ENCODE measurements at places on chromosomes 1 and 21.

DNA sequence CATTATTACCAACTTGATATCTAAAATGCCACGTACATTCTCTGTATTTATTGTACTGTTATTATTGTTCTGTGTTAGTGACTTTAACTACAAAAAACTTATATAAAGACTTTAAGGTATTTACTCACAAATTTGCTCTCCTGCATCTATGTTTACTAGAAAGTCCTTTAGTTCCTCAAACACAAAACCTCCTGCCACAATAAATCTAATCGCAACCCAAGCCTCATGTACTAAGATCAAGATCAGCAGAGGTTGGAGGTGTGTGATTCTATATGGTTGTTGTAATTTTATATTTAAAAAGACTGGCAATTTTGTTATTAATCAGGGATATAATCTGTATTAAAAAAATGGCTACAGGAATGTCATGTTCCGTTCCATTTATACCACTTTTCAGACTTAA lies 68.6 kb downstream of the VAV3 start:
- DNase-seq: no peak

DNA sequence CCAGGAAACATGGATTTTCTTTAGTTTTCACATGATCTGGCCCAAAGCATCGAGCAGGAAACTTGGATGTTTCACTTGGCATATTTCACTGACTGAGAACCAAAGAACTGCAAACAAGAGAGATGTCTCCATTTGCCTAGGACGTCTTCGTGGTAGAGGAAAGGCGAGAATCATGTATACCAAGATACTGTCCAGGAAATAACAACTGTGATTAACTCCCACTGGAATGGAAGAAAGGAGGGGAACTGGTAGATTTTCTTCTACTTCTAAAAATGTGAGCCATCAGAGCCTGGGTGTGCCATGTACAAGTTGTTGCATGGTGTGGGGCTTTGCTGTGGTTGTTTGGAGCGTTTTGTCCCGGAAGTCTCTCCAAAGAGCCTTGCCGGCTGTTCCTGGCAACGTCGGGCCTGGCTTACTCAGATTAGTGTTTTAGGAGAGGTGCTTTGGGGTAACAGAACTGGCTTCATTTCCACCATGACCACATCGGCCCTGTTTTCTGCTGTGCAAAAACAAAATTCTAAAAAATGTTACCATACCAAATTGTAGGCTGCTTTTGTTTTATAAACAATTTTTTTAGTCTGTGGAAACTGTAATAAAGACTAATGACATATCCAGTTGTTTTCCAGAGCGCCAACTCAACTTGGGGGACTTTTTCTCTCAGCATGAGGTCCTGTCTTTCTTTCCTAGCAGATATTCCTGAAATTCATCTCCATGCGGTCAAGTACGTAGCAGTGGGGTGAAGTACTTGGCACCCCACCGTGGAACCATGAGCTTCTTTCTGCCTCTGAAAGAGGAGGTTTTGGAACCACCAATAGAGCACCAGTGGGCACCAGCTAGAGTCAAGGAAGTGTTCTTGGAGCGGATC lies 118.3 kb downstream of the TM2D1 start:
- no peak for DNase-seq

DNA sequence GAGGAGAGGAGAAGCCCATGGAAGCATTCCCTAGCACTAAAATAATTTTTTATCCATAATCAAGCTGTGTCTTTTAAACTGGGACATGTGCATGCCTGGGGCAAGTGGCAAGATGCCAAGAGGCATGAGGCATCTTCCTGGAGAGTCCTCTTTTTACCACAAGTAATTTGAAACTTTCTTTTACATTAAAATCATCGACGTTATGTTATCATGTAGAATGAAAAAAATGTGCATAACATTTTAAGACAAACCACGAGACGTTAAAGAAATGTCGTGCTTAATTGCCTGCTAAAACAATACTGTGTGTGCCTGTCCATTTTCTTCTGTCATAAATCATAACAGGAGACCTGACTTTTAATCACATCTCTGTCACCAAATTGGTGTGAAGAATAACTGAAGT lies 1.5 kb downstream of the STYXL2 start:
- DNase-seq: no peak

GRCh38 chr1:62437273-62437940 lies 558 bp downstream of the USP1 start:
- peak; percentile 83 for DNase-seq

GRCh38 chr1:227357927-227358302 lies 39.6 kb upstream of the CDC42BPA start:
- peak; percentile 54 for DNase-seq

- DNase-seq: peak; percentile 96
These were observed 5.4 kb downstream of the OBSCN start for GRCh38 chr1:228212966-228213844.

GRCh38 chr1:45348966-45349677 lies 8.9 kb upstream of the MUTYH start:
- no peak for DNase-seq

GRCh38 chr1:226126824-226127569 lies 59.5 kb downstream of the ACBD3 start:
- peak; percentile 77 for DNase-seq

DNA sequence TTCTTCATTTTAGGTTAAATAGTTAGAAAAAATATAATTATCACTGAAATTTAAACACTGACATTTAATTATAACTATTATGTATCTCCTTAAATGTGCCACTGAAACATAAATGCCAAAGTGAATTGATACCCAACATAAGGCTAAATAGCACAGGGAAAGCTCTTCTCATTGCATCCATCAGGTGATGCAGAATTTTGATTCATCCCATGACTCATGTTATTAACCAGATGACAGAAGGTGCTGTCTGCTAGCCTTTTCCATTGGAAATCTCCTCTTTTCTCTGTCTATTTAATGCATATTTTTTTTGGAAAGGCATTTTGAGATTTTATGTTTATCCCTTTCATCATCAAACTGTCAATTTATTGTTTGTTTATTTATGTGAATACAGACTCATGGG lies 136.8 kb downstream of the KCNK2 start:
- no peak for DNase-seq

- no peak for DNase-seq
These were observed 244.0 kb upstream of the DMRTA2 start for GRCh38 chr1:50667272-50667671.

GRCh38 chr1:94757931-94758330 lies 62.2 kb upstream of the SLC44A3 start:
- DNase-seq: no peak

DNA sequence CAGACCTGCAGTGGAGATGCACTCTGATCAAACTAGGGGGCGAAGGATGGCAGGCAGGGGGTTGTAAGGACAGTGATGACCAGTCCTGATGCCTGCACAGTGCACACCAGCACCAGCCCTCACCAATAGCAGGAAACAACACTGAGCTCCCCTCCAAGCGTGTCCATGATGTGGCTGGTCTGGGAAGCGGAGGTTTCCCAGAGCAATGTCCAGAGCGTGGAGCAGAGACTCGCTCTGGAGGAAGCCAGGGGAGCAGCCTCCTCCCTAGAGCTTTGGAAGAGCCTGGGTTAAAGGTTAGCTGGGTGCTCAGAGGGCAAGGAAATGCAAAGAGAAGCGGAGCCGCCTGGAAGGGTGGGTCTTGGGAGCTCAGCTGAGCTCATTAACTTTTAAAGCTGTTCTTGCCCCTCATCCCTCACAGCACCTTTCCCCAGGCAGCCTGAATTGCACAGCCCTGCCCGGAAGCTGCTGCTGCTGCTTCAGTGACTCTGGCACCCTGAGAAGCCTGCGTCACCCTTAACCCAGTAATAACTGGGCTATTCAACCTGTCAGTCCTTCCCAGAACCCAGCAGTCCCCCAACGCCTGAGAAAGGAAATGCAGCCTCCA lies 162.2 kb upstream of the RAB4A start:
- no peak for DNase-seq

DNA sequence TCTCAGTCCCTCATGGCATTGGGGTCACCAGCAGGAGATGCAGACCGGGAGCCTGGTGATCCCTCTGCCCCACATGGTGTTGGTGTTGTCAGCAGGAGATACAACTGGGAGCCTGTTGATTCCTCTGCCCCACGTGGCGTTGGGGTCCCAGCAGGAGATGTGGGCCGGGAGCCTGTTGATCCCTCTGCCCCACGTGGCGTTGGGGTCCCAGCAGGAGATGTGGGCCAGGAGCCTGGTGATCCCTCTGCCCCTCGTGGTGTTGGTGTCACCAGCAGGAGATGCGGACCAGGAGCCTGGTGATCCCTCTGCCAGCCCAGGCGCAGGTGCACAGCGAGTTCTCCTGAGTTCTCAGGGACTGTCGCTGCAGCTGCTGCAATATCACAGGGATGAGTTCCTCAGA lies 229.6 kb upstream of the C1orf174 start:
- DNase-seq: no peak

DNA sequence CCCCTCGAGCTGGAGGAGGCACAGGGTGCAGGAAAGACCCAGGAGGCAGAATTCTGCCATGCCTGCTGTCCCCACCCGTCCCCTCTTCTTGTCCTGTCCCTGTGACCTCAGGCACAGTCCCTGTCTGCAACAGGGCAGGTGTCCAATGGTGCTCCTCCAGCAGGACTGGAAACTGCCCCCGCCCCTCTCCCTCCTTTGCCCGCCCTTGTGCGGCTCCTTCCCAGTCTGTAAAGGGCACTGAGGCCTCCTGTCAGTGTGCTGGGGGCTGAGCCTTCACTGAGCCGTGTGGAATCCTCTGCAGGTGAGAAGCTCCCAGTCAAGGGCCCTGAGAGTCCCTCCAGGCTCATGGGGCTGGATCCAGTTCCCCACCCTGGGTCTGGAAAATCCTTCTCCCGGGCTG lies 28.9 kb downstream of the PRDM16 start:
- DNase-seq: no peak

DNA sequence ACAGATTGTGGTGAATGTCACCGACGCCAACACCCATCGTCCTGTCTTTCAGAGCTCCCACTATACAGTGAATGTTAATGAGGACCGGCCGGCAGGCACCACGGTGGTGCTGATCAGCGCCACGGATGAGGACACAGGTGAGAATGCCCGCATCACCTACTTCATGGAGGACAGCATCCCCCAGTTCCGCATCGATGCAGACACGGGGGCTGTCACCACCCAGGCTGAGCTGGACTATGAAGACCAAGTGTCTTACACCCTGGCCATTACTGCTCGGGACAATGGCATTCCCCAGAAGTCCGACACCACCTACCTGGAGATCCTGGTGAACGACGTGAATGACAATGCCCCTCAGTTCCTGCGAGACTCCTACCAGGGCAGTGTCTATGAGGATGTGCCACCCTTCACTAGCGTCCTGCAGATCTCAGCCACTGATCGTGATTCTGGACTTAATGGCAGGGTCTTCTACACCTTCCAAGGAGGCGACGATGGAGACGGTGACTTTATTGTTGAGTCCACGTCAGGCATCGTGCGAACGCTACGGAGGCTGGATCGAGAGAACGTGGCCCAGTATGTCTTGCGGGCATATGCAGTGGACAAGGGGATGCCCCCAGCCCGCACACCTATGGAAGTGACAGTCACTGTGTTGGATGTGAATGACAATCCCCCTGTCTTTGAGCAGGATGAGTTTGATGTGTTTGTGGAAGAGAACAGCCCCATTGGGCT lies 3.0 kb downstream of the CELSR2 start:
- DNase-seq: no peak

- no peak for DNase-seq
These were observed 51.2 kb downstream of the GORAB start for GRCh38 chr1:170583186-170583585.

DNA sequence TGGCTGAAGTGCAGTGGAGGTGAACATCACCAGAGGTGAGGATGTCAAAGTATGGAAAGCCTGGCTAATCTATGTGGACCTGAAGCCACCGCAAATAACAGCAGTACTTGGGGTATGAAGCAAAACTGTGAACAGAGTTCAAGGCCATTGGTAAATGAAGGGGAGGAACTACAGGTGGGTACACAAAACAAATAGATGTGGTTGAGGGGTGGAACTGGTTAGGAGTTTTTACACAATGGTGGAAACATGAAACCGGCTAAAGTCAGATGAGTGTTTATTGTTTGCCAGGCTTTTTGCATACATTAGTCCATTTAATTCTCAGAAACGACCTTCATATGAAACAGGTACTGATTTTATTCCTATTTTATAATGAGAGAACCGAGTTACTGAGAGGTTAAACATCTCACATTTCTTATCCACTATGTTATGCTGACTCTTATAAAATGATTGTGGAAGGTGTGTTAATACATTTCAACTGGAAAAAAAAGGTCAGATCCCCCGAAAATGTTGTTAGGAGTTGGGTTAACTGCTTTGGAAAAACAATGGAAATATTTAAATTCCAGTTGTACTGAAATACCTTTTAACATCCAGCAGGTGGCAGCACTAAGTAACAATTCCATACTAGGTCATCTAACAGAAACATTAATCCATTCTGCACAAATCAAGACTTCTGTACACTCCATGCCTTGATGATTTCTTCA lies 44.3 kb upstream of the GTF2B start:
- peak; percentile 73 for DNase-seq

GRCh38 chr1:33402206-33402605 lies 28.7 kb downstream of the PHC2 start:
- DNase-seq: no peak
